ENCODE measurements at places on chromosomes 13 and 19. TPM values are rescaled to one million over a fixed set of nuclear protein-coding genes. Genes with fewer than 3 reads are reported as not detected.

- no peak for DNase-seq
- peaks cover 27% of the 10 kb centered on the region for H3K4me1 ChIP-seq
- H3K27ac ChIP-seq = no peak overlapping the region
- H3K4me3 ChIP-seq = no peak overlapping the region
Measured at GRCh38 chr13:42275506-42275905, 3.6 kb downstream of the AKAP11 start.

- H3K4me3 ChIP-seq = no peak overlapping the region
- H3K36me3 ChIP-seq = no peaks in the 10 kb centered on the region
- no peak overlapping the region for H3K27ac ChIP-seq
- no peak for DNase-seq
Measured at GRCh38 chr13:61774903-61775302, 359.3 kb upstream of the PCDH20 start.

- no peak within 1 kb of the TSS for H3K27ac ChIP-seq
- no peaks in the 10 kb centered on the region for H3K4me1 ChIP-seq
- no peak within 1 kb of the TSS for H3K4me3 ChIP-seq
- no peaks in the 10 kb centered on the region for H3K36me3 ChIP-seq
Measured at GRCh38 chr19:15640294-15640903, at the start of gene CYP4F3. TSS of gene CYP4F3 (plus strand) at chr19:15640897. CDS start at chr19:15641416, 519 bp downstream.

- peaks cover 17% of the 10 kb centered on the region for H3K4me1 ChIP-seq
- H3K36me3 ChIP-seq = no peaks in the 10 kb centered on the region
- H3K27ac ChIP-seq = no peak overlapping the region
- no peak for DNase-seq
Measured at GRCh38 chr13:113110048-113110851, 4.7 kb downstream of the F7 start.

DNA sequence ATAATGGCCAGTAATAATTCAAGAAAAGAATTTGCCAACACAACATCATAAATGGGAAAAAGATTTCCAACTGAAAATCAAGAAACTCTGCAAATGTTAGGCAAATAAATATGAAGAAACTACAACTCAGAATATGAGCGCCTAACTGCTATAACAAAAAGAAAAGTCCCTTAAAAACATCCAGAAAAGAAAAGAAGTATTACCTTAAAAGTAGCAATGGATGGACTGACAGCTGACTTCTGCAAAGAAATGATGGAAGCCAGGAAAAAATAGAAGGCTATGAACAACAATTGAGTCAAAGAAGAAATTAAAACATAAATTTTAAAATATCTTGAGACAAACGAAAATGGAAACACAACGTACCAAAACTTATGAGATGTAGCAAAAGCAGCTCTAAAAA, 482.3 kb upstream of the ZNF507 start:
- no peaks in the 10 kb centered on the region for H3K27me3 ChIP-seq
- no peaks in the 10 kb centered on the region for H3K4me1 ChIP-seq
- H3K4me3 ChIP-seq = no peak overlapping the region
- no peak for DNase-seq
- H3K27ac ChIP-seq = no peak overlapping the region
- no peaks in the 10 kb centered on the region for H3K36me3 ChIP-seq

DNA sequence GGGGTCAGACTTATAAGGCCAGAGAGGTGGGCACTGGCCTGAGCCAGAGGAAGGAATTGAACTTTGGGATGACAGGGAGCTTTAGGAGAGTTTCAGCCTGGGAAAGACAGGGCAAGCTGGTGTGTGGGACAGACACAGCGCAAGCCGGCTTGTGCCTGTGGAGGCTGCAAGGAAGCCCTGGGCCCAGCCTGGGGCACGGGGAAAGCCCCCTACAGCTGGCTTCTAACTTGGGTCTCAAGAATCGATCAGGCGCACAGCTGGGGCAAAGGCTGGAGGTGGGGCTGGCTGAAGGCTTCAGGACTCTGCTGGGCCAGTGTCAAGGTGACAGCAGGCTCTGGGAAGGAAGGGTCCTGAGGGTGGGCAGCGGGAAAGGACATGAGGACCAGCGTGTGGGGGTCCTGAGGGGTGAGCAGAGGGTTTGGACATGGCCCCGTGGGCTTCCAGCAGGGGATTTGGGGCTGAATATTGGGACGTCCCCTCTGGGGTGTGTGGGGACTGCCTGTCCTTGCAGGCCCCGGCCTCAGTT, 3.0 kb downstream of the PTOV1 start:
- H3K27me3 ChIP-seq = no peaks in the 10 kb centered on the region

DNA sequence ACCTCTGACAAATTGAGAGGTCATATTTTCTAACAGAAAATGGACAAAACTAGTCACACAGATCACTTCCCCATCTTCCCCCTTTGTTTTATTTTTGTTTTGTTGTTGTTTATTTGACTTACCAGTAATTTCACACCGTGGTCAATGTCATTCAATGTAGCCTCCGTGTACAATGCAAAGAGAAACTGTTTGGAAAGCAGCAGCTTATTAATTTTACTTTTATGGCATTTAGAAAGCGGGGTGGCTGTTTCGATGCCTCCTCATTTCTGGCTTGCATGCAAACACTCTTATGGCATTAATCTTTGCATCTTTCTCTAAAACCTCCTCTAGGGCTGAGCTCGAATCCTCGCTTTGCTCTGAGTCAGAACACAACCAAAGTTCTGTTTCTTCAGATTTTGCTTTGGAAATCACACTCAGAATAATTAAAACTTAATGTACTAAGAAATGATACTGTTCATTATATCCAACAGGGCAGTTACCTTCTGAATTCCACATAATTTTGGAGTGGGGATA, 77.0 kb downstream of the ZNF536 start:
- no peak overlapping the region for H3K4me3 ChIP-seq
- H3K4me1 ChIP-seq = peaks cover 5% of the 10 kb centered on the region
- H3K27me3 ChIP-seq = no peaks in the 10 kb centered on the region
- H3K36me3 ChIP-seq = no peaks in the 10 kb centered on the region
- DNase-seq = no peak

DNA sequence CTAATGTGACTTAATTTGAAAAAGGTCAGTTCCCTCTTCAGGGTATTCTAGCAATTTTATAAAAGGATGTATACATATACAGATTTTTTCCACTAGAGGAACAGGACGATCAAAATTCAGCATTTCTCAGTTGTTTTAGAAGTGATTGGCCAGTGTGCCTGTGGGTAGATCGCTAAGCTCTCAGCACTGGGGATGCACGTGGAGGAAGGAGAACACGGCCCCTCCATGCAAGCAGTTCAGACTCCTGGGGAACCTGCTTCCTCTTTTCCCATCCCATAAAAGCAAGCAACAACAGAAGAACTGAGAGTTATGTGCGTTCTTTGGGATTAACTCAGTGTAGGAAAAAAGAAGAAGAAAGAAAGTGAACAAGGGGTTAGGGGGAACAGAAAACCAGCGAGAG, 328.8 kb downstream of the FOXO1 start:
- no peaks in the 10 kb centered on the region for H3K27me3 ChIP-seq
- no peaks in the 10 kb centered on the region for H3K36me3 ChIP-seq
- no peak overlapping the region for H3K27ac ChIP-seq

Gene ZNF350
- 8.7 TPM for total RNA-seq
